A549 treated with RU486 at 1 μM for 4 hours (cell line): ENCODE measurements at places on chromosomes 3 and 15. TPM values are rescaled to one million over a fixed set of nuclear protein-coding genes. Genes with fewer than 3 reads are reported as not detected.

Gene C15orf61
- total RNA-seq = 3.2 to 5.1 TPM (median 4.0 TPM) in 5 replicates

Gene ARL14
- total RNA-seq = 0.57 to 1.2 TPM (median 1.0 TPM) in 5 replicates

Gene CEMIP
- 1.6 to 2.2 TPM (median 2.0 TPM) in 5 replicates for total RNA-seq

Gene TBC1D2B
- 10.7 to 15.8 TPM (median 13.3 TPM) in 5 replicates for total RNA-seq

Gene CPB1
- not detected in 5 replicates for total RNA-seq
